Activated CD4-positive, alpha-beta T cell treated with anti-CD3 and anti-CD28 coated beads, Interleukin-2, Interleukin-6, amounts not matched to agents 100 ng/mL and 50 ng/mL, durations not matched to agents 16 hours and 8 hours (primary cell): ENCODE measurements at places on chromosomes 1 and 21.

DNA sequence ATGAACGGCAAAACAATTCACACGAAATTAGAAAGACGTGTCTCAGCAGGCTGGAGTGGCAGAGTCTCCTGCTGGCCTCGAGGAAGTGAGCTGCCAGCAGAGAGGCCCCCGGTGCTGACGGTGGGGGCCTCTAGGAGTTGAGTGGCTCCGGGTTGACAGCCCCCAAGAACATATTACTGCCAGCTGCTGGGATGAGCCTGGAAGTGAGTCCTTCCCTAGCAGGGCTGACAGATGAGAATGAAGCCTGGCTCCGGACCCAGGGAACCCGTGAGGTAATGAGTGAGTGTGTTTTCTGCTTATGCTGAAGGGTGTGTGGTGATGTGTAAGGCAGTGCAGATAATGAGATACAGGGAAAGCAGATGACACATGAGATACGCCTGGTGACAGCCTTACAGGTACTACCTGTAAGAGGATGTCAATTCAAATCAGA, 23.5 kb upstream of the LRRC47 start:
- no peak for DNase-seq

DNA sequence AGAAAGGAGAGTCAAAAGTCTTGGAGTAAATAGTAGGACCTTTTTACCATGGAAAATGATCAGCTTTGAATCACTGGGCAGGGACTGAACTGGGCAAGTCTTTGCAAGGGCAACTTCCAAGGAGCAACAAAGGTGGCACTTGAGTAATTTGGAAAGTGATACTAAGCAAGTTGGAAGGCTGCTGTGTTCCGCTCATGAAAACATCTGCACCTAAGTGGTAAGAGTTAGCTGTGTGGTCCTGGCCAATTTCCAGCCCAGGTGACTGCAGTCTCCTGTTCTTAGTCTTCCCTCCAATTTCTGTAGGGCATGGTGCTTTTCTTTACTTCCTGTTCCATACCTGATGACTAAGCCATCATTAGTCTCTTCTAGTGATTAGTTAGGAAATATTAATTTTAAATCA, 35.5 kb upstream of the PRDM2 start:
- peak; percentile 10 for DNase-seq

GRCh38 chr1:229191066-229191674, 79.7 kb upstream of the RAB4A start:
- DNase-seq = no peak

GRCh38 chr1:61170328-61171238, 88.2 kb downstream of the NFIA start:
- DNase-seq = no peak

- DNase-seq = no peak
Measured at GRCh38 chr1:229287267-229287666, 16.4 kb downstream of the RAB4A start.

DNA sequence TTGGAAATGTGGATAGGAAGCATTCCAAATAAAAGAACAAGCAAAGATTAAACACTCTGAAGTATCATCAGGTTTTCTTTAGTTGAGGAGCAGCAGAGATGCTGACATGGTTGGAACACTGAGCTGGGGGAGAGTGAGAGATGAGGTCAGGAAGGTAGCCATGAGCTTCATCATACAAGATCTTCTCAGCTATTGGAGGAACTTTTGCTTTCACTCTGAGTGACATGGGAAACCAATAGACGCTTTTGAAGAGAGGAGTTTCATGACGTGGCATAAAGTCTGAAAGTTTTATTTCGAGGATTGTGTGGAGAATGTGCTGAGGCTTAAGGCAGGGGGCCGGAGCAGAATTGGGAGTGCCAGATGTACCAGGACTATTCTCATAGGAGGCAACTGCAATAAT, 616.2 kb upstream of the CAMK1G start:
- no peak for DNase-seq

- DNase-seq = no peak
Measured at GRCh38 chr1:205150651-205151428, 29.1 kb upstream of the RBBP5 start.

DNA sequence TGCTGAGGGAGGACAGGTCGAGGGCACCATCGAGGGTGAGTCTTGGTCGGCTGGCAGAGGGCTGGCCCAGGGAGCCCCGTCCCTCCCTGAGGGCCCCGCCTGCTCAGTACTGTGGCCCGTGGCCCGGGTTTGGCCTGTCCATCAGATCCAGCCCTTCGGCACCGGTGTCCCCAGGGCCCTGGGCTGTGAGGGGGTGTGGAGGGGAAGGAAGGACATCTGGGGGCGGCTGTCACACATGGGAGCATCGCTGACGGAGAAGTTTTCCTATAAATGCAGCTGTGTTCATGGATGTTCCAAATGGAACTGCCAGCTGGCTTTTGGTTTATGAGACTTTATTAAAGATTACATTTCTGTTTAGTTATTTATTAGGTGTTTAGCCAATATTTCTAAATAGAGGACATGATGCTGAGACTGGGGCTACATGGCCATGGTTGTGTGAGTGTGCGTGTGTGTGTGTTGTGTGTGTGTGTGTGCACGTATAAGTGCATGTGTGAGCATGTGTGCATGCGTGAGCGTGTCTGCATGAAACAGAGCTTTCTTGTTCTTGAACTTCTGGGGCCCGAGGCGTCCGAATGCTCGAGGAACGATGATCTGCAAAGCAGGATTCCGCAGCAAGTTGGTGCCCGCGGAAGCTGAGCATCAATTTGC, 54.3 kb downstream of the SLX9 start:
- DNase-seq = no peak

- no peak for DNase-seq
Measured at GRCh38 chr1:228272331-228272791, 64.5 kb downstream of the OBSCN start.

- DNase-seq = no peak
Measured at GRCh38 chr1:97770376-97770775, 150.5 kb downstream of the DPYD start.

DNA sequence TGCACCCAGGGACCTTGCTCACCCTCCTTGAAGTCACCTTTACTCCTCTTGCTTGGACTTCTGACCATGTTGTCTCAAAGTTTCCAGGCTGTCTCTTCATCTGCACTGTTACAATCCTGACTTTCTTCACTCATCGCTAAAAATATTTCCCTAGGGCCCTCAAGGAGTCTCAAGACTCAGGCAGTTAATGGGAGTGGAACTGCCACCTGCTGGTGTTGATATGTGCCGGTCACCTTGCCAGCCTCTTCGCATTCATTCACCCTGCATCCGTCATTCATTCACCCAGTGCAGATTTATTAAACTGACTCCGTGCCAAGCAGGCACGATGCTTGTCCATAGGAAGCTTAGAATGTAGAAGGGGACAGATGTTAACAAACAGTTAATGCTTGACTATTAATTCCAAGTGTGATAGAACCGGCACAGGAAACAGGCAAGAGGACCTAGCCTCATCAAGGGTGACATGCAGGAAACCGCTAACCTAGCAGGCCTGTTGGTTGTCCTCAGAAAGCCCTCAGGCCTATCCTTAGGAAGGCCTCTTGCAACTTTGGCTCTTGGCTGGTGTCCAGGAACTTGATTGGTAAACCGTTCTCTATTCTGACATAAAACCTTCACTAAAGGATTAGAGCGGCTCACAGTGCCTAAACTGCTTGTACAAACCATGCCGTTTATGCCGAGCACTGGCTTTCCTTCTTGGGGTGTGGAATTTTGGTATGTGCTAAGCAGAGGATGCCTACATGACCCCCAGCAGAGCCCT, 342.2 kb downstream of the CAMTA1 start:
- no peak for DNase-seq

DNA sequence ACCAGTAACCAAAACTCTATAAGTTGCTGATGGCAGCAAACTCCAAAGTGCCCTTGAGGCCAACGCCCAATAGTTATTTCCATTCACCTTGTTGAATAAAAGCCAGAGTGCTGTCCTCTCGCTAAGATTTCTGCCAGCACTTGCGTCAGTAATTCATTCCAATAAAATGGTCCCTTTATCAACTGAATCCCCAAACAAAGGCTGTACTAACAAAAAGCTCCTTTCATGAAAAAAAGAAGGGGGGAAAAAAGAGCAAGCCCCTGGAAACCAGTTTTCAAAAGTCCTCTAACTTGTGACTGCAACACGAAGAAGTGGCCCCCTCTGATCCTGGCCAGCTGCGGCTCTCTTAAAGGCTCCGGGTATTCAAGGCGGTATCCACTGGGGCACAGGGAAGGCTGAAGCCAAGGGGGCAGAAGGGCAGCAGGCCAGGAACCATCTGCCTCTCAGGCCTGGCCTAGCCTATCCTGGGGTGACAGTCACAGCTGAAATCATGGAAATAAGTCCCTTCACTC, 55.8 kb upstream of the ZNF326 start:
- no peak for DNase-seq

GRCh38 chr1:208270651-208271141, 26.5 kb upstream of the PLXNA2 start:
- no peak for DNase-seq

DNA sequence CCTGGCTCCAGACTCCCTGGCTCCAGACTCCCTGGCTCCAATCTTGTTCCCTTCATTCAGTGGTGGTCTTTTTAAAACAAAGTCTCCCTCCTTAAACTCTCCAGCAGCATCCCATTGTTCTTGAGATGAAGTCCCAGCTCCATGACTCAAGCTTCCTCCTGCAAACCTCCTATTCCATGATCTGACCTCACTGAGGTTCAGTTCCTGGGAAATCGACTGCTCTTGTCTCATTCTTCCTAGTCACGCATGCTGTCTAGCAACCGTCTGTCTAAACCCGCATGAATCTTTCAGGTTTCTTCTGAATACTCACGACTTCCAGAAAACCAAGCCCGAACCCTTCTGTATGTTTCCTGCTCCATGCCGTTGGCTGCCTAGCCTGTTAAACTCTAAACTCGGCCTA, 91.9 kb downstream of the RAVER2 start:
- DNase-seq = no peak

DNA sequence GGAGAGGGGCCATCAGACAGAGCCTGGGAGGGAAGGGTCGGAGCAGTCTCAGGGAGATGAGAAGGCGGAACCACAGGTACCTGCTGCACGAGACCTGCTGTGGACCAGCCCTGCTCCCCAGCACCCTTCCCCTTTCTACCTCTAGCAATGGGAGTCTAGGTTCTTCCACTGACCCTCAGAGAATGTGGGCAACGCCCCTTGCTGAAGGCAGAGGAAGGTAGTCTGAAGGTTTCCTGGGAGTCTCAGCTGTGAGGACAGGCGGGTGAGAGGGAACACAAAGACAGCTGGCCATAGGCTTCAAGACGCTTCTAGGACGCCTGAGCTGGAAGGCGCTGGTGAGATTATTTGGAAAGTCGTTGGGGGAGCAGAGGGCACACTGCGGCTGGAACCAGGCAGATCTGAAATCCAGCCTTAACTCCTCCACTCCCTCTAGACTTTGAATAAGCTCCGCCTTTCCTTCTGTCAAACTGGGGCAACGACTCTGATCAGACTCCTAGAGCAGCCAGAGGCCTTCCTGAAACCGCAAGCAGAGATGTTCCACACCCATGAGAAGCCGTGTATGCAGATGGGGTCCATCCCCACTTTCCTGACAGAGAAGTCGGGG, 18.1 kb downstream of the SLC45A3 start:
- no peak for DNase-seq

- DNase-seq = no peak
Measured at GRCh38 chr1:89802841-89803240, 18.0 kb upstream of the LRRC8D start.
